Putamen (tissue), 1 donor: ENCODE measurements at places on chromosomes 13 and 19.

GRCh38 chr13:107817647-107818287 lies 397.6 kb downstream of the LIG4 start:
- no peak for DNase-seq

DNA sequence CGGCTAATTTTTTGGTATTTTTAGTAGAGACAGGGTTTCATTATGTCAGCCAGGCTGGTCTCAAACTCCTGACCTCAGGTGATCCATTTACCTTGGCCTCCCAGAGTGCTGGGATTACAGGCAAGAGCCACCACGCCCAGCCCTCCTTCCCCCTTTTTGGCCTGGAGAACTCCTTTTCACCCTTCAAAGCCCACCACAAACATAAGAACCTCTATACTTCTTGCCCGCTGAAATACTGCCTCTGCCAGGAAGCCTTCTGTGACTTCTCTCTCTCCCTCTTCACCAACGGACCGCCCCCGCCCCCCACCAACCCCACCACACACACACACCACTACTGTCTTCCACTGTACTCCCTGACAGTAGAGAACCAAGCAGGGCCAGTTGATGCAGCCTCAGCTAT lies 2.5 kb downstream of the ZNF428 start:
- no peak for DNase-seq

- no peak for DNase-seq
These were observed 110.1 kb downstream of the DLEU7 start for GRCh38 chr13:50733392-50733791.

DNA sequence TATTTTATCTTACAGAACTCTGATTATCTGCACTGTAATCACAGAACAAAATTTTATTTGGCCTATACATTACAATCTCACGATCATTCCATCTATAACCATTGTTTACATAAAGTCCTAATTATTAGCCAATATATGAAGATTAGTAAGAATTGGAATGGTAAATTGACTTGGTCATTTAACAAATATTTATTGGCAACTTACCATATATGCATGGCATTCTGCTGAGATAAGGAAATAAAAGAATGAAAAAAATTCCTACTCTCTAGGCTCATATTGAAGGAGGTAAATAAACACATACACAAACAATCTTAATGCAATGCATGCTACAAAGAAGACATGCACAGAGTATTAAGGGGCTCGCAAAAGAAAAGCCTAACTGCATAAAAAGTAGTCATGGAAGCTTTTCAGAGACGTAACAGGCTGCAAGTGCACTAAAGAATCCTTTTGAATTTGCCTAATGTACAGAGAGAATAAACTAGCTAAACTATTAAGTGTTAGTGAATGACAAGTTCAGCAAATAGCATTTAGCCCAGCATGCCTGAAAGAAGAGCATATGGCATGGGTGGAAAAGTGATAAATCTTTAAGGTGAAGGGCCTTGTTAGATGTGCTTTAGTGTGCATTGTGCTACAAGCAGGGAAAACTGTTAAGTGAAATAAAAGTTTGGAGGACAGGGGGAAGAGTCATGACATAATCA lies 1131.1 kb downstream of the PCDH9 start:
- DNase-seq = no peak
